ENCODE measurements at places on chromosomes 13 and 19.

- DNase-seq = peak; percentile 8
These were observed 33.8 kb downstream of the COL4A2 start for GRCh38 chr13:110340812-110341444.

GRCh38 chr19:35211545-35212230, 16.9 kb downstream of the FAM187B start:
- DNase-seq = peak; percentile 58

DNA sequence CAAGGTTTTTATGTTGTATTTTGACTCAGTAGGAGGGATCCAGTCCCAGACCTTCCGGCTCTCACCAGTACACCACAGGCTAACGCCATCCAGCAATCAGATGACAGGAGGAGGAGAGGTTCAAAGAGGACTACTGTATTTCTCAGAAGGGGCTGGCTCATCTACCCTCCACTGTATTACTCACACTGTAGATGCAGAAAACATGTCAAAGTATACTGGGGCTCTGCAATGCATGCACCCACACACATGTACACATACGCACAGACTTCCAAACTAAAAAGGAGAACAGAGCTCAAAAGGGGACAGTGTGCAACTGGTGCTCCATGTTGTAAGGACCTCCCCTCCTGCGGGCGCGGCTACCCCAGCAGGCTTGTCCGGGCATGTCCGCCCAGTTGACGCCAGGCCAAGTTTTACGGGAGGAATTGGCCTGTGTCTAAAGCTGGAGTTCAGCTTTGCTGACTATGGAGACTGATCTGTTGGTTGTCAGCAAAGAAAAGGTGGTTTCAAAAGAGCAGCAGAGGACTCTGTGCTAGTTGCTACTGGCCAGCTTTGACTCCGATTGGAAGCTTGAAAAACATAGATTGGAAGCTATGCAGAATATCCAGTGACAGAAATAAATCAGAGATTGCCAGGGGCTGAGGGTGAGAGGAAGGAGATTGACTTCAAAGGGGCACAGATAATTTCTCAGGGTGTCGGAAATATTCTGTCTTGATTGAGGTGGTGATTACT, 314.2 kb downstream of the DLEU7 start:
- DNase-seq = no peak

DNA sequence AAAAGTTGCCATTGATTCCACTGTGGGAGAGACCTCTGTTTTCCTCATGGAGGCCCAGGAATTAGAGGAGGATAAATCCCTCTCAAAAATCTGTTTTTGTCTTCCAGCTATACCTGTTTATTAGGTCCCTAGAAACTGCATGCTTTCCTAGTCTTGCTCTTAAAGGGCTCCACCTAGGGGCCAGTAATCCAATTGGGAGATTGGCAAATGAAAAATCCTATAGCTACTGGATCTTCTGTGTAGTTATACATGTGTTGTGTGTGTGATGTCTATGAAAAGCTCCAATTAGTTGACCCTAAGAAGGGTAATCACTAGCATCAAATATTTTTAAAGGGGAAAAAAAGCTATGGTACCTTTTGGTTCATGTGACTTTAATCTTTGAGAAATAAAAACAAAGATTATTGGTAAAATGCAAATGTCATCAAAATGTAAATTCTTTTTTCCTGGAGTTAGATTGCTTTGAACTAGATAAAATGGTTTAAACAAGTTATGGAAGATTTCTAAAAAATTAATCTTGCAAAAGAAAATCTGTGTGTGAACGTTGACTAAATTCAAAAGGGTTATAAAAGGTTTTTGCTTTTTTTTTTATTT, 63.4 kb upstream of the C1QTNF9B start:
- DNase-seq = no peak

- no peak for DNase-seq
These were observed 190.7 kb upstream of the KL start for GRCh38 chr13:32825481-32825880.

DNA sequence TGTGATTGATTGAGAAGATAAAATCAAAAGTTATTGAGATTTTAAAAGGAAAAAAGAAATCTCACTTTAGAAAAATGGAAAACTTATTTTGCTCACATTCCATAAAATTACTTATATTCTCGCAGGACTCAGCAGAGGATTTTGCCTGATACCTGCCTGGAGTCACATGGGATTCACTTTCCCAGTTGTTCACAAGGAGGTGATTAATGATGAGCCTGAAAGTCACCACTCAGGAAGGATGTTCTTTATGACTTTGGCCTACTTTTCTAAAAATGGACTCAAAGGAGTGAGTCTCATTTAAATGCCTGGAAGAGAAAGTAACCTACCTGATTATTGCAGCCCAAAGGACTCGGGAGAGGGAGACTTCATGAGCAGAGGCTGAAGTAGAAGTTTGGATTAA, 34.5 kb upstream of the FAM216B start:
- DNase-seq = no peak

GRCh38 chr13:30798776-30799355, 63.5 kb downstream of the ALOX5AP start:
- DNase-seq = no peak

DNA sequence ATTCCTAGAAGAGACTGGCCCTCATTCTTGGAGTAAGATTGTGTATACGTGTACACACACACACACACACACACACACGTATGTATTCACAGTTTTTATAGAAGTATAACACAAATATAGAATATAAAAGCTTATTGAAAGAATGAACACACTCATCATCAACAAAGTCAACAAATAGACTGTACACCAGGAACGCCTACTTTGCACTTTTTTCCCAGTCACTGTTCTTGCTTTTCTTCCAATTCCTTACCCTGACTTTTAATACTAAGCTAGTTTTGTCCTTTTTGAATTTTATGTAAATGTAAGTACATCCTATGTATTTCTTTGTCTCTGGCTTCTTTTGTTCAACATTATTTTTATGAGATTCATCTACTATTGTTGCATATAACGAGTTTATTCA, 264.5 kb downstream of the MAB21L1 start:
- DNase-seq = no peak

DNA sequence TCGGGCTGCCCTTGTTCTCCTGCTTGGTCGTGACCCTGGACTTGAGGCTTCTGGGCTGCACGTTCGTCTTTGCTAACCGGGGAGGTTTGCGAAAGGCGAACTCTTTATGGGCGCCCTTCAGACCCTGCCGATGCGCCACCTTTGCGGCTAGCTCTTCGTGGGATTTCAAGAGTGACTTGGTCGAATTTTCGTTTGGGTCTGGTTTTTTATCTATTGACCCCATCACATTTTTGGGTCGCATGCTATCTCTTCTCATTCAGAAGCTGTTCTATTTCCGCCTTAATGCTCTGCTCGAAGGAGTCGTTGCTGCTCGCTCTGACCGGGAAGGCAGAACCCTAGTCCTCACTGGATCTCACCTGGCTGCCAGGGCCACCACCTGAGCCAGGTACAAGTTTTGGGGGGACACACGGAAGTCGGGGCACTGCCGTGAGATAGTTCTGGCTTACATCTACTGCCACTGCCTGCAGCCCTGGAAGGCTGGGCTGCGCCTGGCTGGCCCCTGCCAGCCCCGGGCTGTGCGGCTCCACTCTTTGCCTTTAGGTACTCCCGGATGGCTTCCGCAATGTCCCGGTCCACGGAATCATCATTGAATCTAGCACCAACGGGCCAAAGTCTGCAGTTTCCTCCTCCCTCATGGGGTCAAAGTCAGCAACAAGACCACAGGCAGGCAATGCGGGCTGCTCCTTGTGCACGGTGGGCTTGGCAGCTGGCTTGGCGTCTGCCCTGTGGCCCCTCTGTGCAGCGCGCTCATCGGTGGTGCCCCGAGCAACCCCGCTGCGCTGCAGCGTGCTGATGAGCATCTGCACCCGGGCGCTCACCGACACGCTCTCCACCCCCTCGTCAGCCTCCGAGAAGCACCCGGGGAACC, 16.2 kb downstream of the RB1 start:
- no peak for DNase-seq

- DNase-seq = no peak
These were observed 87.0 kb upstream of the HTR2A start for GRCh38 chr13:46983881-46984280.

- no peak for DNase-seq
These were observed 7.4 kb downstream of the C19orf25 start for GRCh38 chr19:1471515-1472160.

DNA sequence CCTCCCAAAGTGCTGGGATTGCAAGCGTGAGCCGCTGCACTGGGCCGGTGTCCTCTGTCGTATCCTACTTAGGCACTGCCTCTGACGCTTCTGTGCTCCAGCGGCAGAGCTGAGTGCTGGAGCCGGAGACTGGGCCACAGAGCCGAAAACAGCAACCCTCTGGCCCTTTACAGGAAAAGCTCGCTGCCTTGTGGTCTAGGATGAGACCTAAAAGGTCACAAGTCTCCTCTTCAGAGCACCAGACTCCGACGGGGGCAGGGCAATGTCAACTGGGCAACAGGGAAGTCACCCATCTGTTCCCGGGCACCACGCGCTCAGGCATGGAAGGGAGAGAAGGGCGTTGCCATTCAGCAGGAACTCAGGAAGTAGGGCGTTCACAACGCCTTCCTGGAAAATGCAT, 91.7 kb downstream of the GADD45B start:
- DNase-seq = no peak

DNA sequence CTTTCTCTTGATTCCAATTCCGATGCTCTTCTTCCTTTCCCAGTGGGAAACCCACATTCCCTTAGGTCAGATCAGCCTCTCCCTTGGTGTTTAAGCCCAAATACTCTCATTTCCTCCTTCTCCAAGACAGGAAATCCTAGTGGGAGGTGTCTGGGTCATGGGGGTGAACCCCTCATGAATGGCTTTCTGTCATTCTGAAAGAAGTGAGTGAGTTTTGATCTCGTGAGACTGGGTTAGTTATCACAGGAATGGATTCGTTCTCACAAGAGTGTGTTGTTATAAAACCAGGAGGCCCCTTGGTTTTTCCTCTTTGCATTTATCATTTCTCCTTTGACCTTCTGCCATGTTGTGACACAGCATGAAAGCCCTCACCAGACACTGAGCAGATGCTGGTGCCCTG, 76.2 kb upstream of the MTIF3 start:
- no peak for DNase-seq

GRCh38 chr13:106942563-106942962, 374.6 kb upstream of the ARGLU1 start:
- DNase-seq = no peak

GRCh38 chr13:43003010-43003409, 11.0 kb upstream of the EPSTI1 start:
- DNase-seq = no peak

DNA sequence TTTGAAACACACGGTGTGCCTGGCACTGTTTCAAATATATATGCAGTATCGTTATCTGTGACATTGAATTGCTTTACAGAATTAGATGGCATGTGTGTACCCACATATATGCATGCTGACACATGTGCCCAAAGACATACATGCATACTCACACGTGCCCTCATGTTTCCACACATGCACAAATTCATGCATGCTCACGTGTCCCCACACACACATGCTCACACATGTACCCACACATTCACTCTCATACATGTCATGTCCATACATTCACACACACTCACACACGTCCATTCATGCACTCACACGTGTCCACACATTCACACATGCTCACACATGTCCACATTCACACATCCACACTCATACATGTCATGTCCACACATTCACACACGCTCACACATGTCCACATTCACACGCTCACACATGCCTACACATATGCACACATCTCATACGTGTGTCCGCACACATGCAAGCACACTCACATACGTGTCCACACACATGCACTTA, 17.9 kb upstream of the C13orf46 start:
- DNase-seq = no peak

DNA sequence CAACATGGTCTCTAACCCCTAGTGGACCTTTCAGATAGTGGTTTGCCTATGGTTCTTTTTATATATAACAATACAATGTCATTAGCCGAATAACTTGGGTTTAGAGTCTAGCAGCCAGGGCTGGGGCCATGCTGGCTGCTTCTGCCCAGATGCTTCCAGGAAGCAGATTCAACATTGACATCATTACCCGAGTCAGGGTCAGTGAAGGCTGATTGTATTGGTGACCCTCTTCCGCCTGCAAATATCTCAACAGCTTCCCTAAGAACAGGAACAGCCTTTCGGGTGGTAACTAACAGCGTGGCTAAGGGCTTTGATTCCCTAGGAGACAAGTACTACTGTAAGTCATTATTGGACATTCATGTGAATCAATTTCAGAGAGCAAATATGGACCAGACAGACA, 476.4 kb downstream of the UQCRFS1 start:
- DNase-seq = no peak

- DNase-seq = no peak
These were observed at the start of gene PSPN for GRCh38 chr19:6375411-6376010. PSPN (minus strand) TSS chr19:6375933; CDS start chr19:6375849, 84 bp downstream.

- no peak for DNase-seq
These were observed 84.5 kb upstream of the ABCC4 start for GRCh38 chr13:95385798-95386197.

- no peak for DNase-seq
These were observed 296.3 kb downstream of the KLF5 start for GRCh38 chr13:73355134-73355533.

DNA sequence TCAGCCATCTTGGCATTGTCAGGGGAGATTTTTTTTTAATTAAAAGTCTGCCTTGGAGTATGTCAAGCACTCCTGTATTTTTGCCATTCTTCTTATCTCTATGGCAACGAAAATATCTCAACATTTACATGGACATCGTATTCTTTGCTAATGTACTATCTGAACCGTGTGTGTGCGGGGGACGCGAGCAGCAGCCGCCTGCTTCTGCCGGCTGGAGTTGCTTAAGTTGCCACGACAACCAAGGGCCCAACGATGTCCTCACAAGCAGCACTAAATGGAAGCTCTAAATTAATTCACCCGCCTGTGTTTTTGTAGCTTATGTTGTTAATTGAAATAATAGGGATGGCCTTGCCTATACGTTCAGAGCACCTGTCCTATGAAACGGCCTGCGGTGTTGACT, 309.5 kb downstream of the TEX29 start:
- DNase-seq = no peak

- DNase-seq = no peak
These were observed 5.9 kb downstream of the CEACAM19 start for GRCh38 chr19:44677019-44677811.

DNA sequence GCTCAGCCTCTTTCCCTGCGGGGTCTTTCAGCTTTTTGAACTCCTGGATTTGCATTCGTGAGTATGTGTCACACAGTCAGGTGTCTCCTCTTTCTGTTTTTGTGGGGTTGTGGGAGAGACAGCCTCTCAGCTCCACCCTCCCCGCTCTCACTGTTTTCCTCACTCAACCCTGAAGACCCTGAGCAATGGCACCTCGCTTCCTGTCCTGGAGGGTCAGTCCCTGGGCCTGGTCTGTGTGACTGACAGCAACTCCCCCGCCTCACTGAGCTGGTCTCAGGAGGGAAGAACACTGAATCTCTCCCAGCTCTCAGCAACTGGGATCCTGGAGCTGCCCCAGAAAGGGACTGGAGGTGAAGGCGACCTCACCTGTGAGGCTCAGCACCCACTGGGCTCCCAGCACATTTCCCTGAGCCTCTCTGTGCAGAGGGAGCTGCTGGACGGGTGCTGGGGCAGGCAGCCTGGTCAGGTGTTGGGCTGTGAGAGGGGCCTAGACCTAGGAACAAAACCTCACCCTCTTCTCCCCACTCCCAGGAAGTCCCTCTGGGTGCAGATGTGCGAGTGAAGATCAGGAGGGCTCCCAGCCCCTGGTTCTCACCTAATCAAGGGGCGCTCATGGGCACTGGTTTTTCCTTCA, 4.2 kb upstream of the SIGLEC7 start:
- no peak for DNase-seq

GRCh38 chr19:51688671-51689571, 4.2 kb upstream of the SPACA6 start:
- DNase-seq = no peak

- no peak for DNase-seq
These were observed 72.9 kb downstream of the ARHGEF7 start for GRCh38 chr13:111187960-111188541.

Measured in activated CD8-positive, alpha-beta memory T cell treated with anti-CD3 and anti-CD28 coated beads for 1 hour (primary cell).